BE2C (cell line): ENCODE measurements at places on chromosomes 12 and 14.
A peak's percentile ranks its signal among the peaks of the same experiment; 100 is the strongest.

- peak; percentile 33 for DNase-seq
Measured at GRCh38 chr12:24562771-24563431, 386.0 kb downstream of the BCAT1 start.

DNA sequence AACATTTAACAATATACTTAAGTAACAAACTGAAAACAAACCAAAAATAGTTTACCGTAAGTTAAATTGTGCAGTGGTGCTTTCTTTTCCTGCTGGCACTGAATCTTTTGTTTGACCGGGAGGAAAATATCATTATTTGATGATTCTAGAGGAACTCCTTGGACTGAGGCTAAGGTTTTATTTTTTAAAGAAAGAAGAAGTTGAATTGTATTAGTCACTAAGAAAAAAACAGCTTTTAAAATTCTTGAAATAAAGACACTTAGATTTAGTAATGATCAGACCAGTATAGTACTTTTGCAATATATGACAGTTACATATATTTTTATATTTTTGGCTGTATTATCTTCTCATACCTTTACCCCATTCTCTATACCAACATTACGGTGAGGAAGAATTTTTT lies 10.3 kb downstream of the MIS18BP1 start:
- DNase-seq, result no peak

GRCh38 chr14:68444449-68445168 lies 348.3 kb downstream of the ZFP36L1 start:
- no peak for DNase-seq

DNA sequence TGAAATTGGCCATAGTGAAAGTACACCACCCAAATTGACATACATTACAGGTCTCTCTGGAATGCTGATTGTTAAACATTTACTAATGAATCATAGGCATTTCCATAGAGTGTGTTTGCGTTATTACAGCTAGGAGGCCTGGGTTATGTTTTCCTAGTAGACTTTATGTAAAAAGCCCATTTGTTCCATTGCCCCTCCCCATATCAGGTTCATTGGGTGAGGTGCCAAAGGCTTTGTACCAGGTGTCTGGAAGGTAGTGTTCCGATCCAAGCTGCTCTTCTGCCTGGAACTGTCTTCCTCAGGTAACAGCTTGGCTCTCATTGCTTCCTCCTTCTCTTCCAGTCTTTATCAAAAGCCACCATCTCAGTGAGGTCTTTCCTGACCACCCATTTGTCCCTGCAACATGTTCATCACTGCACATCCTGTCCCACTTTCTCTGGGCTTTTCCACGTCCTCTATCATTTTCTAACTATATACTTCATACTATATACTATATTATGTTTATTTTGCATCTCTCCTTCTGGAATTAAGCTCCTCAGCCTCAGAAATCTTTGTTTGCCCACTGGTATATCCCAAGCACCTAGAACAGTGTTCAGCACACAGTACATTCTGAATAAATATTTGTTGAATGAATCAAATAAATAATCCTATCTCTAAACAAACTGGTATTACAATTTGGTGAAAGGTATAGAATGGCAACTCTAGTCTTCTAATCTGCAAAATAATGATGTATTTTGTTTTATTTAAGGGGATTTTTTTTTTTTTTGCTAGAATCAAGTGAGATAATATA lies 252.3 kb downstream of the KTN1 start:
- no peak for DNase-seq

GRCh38 chr12:87127272-87127671 lies 871.1 kb upstream of the MGAT4C start:
- no peak for DNase-seq

DNA sequence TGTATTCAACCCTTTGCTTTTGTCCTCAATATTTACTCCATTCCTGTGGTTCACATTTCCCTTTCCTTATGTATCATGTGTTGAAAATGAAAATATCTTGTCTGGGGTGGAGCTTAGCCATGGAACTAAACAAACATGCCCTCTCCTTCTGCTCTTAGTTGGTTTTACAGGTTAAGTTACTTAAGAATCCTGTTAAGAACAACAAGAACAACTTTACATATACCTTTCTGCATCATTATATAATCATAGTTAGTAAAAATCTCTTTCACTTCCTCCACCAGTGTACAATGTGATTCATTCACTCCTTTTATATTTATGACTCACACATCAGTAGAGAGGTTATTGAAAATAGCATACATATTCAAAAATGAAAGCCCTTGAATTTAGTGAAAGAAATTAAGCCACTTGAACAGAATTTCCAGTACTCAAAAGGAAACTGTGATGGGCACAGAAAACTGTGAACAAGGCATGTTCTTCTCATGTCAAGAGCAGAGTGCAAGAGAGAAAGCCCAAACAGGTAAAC lies 307.7 kb downstream of the CCDC91 start:
- no peak for DNase-seq

- no peak for DNase-seq
Measured at GRCh38 chr12:32765906-32766305, 10.2 kb upstream of the YARS2 start.

DNA sequence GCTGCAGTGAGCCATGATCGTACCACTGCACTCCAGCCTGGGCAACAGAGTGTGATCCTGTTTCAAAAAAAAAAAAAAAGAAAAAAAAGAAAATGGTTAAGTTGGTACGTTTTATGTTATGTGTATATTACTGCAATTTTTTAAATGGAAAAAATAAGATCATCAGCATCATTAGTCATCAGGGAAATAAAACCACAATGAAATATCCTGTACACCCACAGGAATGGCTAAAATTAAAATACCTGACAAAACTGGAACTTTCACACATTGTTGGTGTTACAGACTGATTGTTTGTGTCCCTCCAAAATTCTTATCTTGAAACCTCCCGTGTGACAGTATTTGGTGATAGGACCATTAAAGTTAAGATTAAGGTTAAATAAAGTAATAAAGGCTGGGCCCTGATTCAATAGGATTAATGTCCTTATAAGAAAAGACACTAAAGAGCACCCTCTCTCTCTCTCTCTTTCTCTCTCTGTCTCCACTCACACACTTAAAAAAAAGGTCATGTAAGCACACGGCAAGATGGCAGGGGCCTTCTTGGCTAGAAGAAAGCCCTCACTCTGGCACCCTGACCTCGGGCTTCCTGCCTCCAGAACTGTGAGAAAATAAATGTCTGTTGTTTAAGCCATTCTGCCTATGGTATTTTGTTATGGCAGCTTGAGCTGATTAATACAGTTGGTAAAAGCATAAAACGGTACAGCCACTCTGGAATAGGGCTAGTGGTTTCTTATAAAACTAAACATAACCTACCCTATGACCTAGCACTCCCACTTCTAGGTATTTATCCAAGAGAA lies 48.3 kb upstream of the ZFP36L1 start:
- no peak for DNase-seq

- no peak for DNase-seq
Measured at GRCh38 chr12:20187456-20187855, 180.9 kb upstream of the PDE3A start.

GRCh38 chr12:68495336-68496070 lies 115.2 kb upstream of the RAP1B start:
- DNase-seq, result no peak

GRCh38 chr12:28202374-28203130 lies 12.3 kb downstream of the CCDC91 start:
- DNase-seq, result peak; percentile 32

GRCh38 chr12:108696111-108696995 lies 35.0 kb downstream of the CORO1C start:
- DNase-seq, result no peak
